CD8-positive, alpha-beta memory T cell (primary cell): ENCODE measurements at places on chromosomes 2 and 18. TPM values are rescaled to one million over a fixed set of nuclear protein-coding genes. Genes with fewer than 3 reads are reported as not detected.
A peak's percentile ranks its signal among the peaks of the same experiment; 100 is the strongest.

Gene OSR1
- not detected for total RNA-seq

DNA sequence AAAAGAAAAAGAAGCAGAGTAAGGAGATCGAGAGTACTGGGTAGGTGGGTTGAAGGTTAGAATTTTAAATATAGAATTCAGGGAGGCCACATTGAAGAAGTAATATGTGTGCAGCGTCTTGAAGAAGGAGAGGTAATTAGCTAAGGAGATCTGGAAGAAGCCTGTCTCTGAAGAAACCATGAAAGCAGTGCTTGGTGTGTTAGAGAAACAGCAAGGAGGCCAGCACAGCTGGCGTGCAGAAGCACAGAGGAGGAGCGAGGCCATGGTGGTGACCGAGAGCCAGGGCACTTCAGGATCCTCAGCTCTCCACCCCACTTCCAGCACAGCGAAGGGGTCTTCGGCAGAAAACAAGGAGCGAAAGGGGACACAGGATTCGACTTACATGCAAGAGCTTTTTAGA, 305.8 kb downstream of the STK39 start:
- no peaks in the 10 kb centered on the region for H3K4me1 ChIP-seq
- peak overlapping the region; percentile 53 for H3K27ac ChIP-seq
- no peak overlapping the region for H3K4me3 ChIP-seq
- no peaks in the 10 kb centered on the region for H3K36me3 ChIP-seq
- DNase-seq, result no peak

DNA sequence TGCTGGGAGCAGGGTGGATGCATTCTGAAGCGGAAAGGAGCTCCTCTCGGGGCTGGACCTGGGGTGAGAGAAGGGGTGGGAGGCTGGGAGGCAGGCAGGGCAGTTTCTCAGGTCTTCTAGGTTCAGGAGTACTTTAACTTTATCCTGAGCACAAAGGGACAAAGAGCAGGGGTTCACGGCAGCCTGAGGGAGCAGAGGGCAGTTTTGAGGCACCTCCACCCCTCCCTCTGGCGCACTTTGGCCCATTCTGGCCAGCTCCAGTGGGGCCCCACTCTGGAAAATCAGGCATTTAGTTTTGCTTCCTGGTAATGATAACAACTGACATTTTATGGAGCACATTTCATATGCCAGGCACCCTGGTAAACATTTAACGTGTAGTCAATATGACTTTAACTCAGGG, 14.3 kb downstream of the B3GNT7 start:
- H3K36me3 ChIP-seq, result no peaks in the 10 kb centered on the region
- H3K27ac ChIP-seq, result no peak overlapping the region
- no peak overlapping the region for H3K4me3 ChIP-seq
- H3K27me3 ChIP-seq, result peaks cover 11% of the 10 kb centered on the region
- H3K4me1 ChIP-seq, result peaks cover 18% of the 10 kb centered on the region

- H3K27me3 ChIP-seq, result no peaks in the 10 kb centered on the region
- H3K4me1 ChIP-seq, result no peaks in the 10 kb centered on the region
- peaks cover 5% of the 10 kb centered on the region for H3K36me3 ChIP-seq
- no peak overlapping the region for H3K27ac ChIP-seq
- H3K4me3 ChIP-seq, result no peak overlapping the region
- DNase-seq, result no peak
Observed at GRCh38 chr2:3325458-3326181, 52.0 kb downstream of the EIPR1 start.

Gene HOXD12
- not detected for total RNA-seq

Gene RGPD4
- 0.64 TPM for total RNA-seq

Gene PID1
- not detected for total RNA-seq

Gene DES
- not detected for total RNA-seq

DNA sequence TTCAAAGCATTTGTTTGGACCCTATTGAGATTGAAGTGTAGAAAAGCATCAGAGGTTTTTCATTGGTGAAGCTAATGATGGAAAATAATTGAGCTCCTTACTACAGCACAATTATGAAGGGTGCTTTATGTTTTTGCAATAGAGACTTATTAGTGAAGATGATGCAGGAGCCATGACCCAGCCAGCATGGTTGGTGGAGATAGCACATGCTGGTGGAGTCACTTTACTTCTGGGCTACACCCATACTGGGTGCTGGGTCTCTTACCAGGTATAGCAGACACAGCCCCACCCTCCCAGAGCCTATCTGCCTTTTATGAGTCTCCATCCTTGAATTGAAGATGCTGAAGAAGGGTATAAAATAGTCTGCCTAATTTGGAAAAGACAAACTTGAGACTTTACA, 3.6 kb downstream of the ACP1 start:
- H3K4me1 ChIP-seq, result peaks cover 49% of the 10 kb centered on the region
- H3K4me3 ChIP-seq, result no peak overlapping the region
- peaks cover 15% of the 10 kb centered on the region for H3K36me3 ChIP-seq
- H3K27ac ChIP-seq, result no peak overlapping the region
- no peak for DNase-seq

Gene C2orf80
- total RNA-seq, result not detected

DNA sequence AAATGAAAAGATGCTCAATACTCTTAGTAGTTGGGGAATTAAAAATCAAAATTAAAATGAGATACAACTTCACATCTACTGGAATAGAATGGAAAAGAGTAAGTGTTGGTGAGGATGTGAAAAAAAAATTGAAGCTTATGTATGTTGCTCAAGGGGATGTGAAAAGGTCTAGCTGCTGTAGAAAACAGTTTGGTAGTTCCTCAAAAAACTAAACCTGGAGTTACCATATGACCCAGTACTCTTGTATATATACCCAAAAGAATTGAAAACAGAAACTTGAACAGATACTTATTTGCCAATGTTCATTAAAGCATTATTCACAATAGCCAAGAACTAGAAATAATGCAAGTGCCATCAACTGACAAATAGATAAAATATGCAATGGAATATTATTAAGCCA, 208.4 kb downstream of the FIGN start:
- H3K27ac ChIP-seq, result no peak overlapping the region
- no peaks in the 10 kb centered on the region for H3K36me3 ChIP-seq
- no peak for DNase-seq
- no peaks in the 10 kb centered on the region for H3K4me1 ChIP-seq

GRCh38 chr2:147610496-147611040, 234.3 kb upstream of the ACVR2A start:
- DNase-seq, result no peak
- no peaks in the 10 kb centered on the region for H3K27me3 ChIP-seq
- H3K36me3 ChIP-seq, result no peaks in the 10 kb centered on the region
- H3K27ac ChIP-seq, result no peak overlapping the region

- H3K27me3 ChIP-seq, result no peaks in the 10 kb centered on the region
- H3K4me1 ChIP-seq, result no peaks in the 10 kb centered on the region
- no peak overlapping the region for H3K4me3 ChIP-seq
- DNase-seq, result no peak
- H3K27ac ChIP-seq, result no peak overlapping the region
Observed at GRCh38 chr2:56077359-56077915, 106.4 kb upstream of the CCDC85A start.

DNA sequence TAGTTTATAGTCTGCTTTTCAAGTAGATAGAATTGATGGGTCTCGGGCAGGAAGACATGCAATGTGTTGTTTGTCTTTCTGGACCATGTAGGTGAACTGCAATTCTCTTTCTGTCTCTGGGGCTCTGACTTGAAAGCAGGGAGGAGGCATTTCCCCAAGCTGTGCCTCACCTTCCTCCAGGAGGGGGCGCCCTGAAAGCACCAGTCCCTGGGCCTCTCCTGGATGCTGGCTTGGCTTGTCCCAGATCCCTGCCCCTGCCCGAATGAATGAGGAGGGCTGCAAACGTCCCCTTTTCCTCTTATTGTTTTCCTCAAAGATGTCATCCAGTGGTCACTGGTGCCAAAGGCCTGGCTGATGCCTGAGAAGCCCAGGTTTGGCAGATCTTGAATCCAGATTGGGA, 270.6 kb downstream of the CELF4 start:
- H3K27me3 ChIP-seq, result no peaks in the 10 kb centered on the region
- DNase-seq, result no peak
- H3K27ac ChIP-seq, result no peak overlapping the region
- H3K36me3 ChIP-seq, result no peaks in the 10 kb centered on the region
- H3K4me3 ChIP-seq, result no peak overlapping the region

- no peaks in the 10 kb centered on the region for H3K4me1 ChIP-seq
- H3K27me3 ChIP-seq, result no peaks in the 10 kb centered on the region
- no peaks in the 10 kb centered on the region for H3K36me3 ChIP-seq
- DNase-seq, result no peak
- no peak overlapping the region for H3K4me3 ChIP-seq
- no peak overlapping the region for H3K27ac ChIP-seq
Observed at GRCh38 chr2:210663631-210664089, 107.3 kb downstream of the CPS1 start.

GRCh38 chr2:235278771-235279355, 215.0 kb upstream of the AGAP1 start:
- no peaks in the 10 kb centered on the region for H3K36me3 ChIP-seq
- H3K27ac ChIP-seq, result no peak overlapping the region
- H3K27me3 ChIP-seq, result no peaks in the 10 kb centered on the region
- no peaks in the 10 kb centered on the region for H3K4me1 ChIP-seq
- no peak overlapping the region for H3K4me3 ChIP-seq

Gene CABYR
- total RNA-seq, result 1.2 TPM

GRCh38 chr2:192159736-192160135, 35.0 kb downstream of the TMEFF2 start:
- H3K4me3 ChIP-seq, result no peak overlapping the region
- H3K4me1 ChIP-seq, result peaks cover 10% of the 10 kb centered on the region
- no peaks in the 10 kb centered on the region for H3K27me3 ChIP-seq

Gene CROCC2
- not detected for total RNA-seq

- no peaks in the 10 kb centered on the region for H3K27me3 ChIP-seq
- no peaks in the 10 kb centered on the region for H3K36me3 ChIP-seq
- no peaks in the 10 kb centered on the region for H3K4me1 ChIP-seq
- no peak overlapping the region for H3K4me3 ChIP-seq
Observed at GRCh38 chr2:179442206-179442605, 177.6 kb upstream of the SESTD1 start.

DNA sequence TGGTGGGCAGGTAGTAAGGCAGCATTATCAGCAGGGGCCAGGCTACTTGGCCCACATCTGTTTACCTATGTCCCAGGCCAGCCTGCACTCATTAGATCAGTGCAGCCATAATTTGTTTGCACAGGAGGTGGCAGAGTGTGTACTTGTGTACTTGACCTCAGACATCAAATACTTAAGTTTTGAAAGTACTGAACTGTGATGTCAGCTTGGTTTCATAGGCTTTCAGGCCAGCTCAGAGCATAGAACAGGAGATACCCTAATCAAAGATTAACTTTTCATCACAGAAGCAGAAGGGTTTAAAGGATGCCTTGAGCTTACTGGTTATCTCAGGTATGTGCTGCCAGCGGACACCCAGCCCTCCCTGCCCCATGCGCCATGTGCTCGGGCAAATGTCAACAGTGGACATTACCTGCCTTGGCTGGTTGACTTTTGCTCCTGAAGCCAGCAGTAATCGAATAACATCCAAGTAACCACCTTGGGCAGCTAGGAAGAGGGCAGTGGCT, 33.2 kb downstream of the ANKRD29 start:
- H3K27me3 ChIP-seq, result peaks cover 3% of the 10 kb centered on the region
- H3K36me3 ChIP-seq, result no peaks in the 10 kb centered on the region
- no peak overlapping the region for H3K4me3 ChIP-seq
- H3K4me1 ChIP-seq, result no peaks in the 10 kb centered on the region
- no peak for DNase-seq

- no peak for DNase-seq
- H3K27me3 ChIP-seq, result no peaks in the 10 kb centered on the region
- no peaks in the 10 kb centered on the region for H3K4me1 ChIP-seq
- no peaks in the 10 kb centered on the region for H3K36me3 ChIP-seq
- H3K4me3 ChIP-seq, result no peak overlapping the region
- H3K27ac ChIP-seq, result no peak overlapping the region
Observed at GRCh38 chr2:132909427-132909826, 239.4 kb upstream of the LYPD1 start.

DNA sequence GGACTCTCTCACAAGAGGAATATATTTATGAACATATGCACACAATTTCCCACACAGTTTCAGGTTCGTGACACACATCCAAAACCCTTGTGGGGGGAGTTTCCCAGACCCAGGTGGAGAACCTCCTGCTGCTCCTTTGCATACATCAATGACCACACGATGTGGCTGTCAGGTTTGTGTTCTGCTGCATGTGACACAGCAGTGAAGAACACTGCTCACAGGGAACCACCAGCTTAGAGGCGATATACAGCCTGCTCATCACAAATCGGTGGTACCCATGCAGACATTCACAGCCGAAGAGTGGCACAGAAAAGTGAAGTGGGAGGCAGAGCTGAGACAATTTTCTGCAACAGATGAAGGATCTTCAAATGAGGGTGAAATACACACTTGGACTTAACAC, 175.6 kb upstream of the ZFP36L2 start:
- H3K4me1 ChIP-seq, result no peaks in the 10 kb centered on the region
- H3K36me3 ChIP-seq, result peaks cover 2% of the 10 kb centered on the region
- H3K4me3 ChIP-seq, result no peak overlapping the region
- H3K27ac ChIP-seq, result no peak overlapping the region
- DNase-seq, result no peak

Gene ACMSD
- total RNA-seq, result not detected

Gene CPLX4
- not detected for total RNA-seq

GRCh38 chr2:201191132-201191875, 8.4 kb downstream of the CASP10 start:
- H3K4me1 ChIP-seq, result peaks cover 89% of the 10 kb centered on the region
- no peak overlapping the region for H3K27ac ChIP-seq
- peak; percentile 62 for DNase-seq
- H3K36me3 ChIP-seq, result peaks cover 6% of the 10 kb centered on the region
- peak overlapping the region; percentile 4 for H3K4me3 ChIP-seq
- no peaks in the 10 kb centered on the region for H3K27me3 ChIP-seq

GRCh38 chr2:23837871-23838270, 89.1 kb downstream of the ATAD2B start:
- H3K4me3 ChIP-seq, result no peak overlapping the region
- no peaks in the 10 kb centered on the region for H3K4me1 ChIP-seq
- DNase-seq, result no peak

Gene TCF4
- 0.18 TPM for total RNA-seq

GRCh38 chr2:100419915-100420314, 2.4 kb upstream of the CHST10 start:
- no peak overlapping the region for H3K27ac ChIP-seq
- H3K4me1 ChIP-seq, result peaks cover 3% of the 10 kb centered on the region
- DNase-seq, result no peak

DNA sequence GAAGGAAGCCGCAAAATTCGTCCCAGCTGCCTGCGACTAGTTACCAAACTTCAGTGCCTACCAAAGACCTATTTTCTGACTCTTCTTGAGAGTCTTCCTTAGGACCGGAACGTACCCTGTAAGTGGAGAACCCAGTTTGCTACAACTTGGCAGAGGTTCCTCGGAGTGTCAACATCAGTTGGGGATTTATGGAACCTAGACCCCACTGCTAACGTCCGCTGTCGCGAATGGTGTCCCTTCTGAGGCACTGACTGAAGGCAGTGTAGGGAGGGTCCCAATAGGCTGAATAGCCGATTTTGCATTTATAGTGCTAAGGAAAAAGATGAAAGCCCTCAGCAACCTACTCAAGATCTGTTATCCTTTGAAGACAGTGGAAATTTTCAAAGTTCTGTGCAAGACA, 568 bp upstream of the STK17B start:
- no peak for DNase-seq
- H3K4me1 ChIP-seq, result peaks cover 49% of the 10 kb centered on the region
- peak overlapping the region; percentile 71 for H3K27ac ChIP-seq
- H3K27me3 ChIP-seq, result no peaks in the 10 kb centered on the region
- peak overlapping the region; percentile 86 for H3K4me3 ChIP-seq
- peaks cover 6% of the 10 kb centered on the region for H3K36me3 ChIP-seq
